ENCODE measurements at places on chromosomes 1 and 21.

DNA sequence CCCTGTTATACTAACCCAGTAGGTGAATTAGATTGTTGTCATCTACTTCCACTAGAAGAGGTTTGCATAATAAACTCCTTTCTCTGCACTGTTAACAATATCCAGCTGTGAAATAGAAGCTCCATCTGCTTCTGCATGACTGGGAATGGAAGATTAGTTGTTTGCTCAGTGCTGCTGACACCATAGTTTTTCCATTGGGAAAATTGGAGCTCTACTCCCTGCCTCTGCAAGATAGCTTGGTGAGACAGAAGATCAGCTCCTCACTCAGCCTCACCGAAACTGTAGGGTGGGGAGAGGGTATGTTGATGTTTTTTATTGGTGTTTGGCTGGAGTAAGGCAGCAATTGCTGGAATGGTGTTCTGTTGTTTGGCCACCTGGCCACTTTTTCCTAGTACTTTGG lies 331.6 kb upstream of the ADAMTS5 start:
- peak; percentile 39 for DNase-seq

- no peak for DNase-seq
These were observed 7.3 kb upstream of the GRIK1 start for GRCh38 chr21:29947119-29947518.

- no peak for DNase-seq
These were observed 28.2 kb upstream of the TEKT2 start for GRCh38 chr1:36055706-36056105.

GRCh38 chr1:9169601-9170137 lies 40.8 kb upstream of the GPR157 start:
- no peak for DNase-seq

- no peak for DNase-seq
These were observed 441.9 kb upstream of the ADGRL4 start for GRCh38 chr1:79448426-79448825.

DNA sequence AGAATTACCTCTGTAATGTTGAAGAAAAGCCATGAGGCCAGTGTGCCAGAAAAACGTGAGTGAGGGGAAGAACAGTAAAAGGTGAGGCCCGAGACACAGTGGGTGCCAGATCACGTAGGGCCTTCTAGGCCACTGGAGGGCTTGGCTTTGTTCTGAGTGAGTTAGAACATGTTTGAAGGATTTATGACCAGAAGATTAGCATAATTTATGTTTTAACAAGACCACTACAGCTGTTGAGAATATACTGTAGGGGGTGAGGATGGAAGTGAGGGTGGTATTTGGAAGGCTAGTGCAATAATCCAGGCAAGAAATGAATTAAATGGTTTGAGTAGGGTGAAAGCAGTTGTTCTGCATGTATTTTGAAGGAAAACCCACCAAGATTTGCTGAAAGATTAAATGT lies 56.3 kb downstream of the LRRC8C start:
- DNase-seq, result peak; percentile 68

GRCh38 chr1:21414015-21414414 lies 25.9 kb upstream of the NBPF3 start:
- DNase-seq, result no peak

- no peak for DNase-seq
These were observed 239.8 kb upstream of the RAB4A start for GRCh38 chr1:229031061-229031460.

DNA sequence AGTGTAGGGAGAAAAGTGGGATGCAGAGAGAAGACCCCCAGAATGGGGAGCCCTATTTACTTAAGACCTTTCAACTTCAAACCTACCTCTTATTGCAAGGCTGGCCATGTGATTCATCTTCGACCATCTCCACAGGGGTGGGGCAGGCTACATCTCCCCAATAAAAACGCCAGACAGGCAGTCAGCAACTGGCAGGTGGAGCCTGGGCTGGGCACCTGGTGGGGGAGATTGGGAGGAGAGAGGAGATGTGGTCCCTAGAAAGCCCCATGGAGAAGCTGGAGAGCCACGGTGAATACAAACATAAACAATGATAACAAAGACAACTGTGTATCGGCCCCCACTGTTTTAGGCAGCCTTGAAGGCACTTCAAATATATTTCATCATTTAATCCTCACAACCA lies 336.7 kb upstream of the PROX1 start:
- no peak for DNase-seq

GRCh38 chr1:230849451-230850224 lies 18.7 kb downstream of the C1orf198 start:
- no peak for DNase-seq

All from NCI-H524 (cell line).